Activated T-helper 1 cell treated with anti-CD3 and anti-CD28 coated beads, Interleukin-2, amount 50 U/mL, for 16 hours (primary cell): ENCODE measurements at places on chromosomes 11 and 22.

DNA sequence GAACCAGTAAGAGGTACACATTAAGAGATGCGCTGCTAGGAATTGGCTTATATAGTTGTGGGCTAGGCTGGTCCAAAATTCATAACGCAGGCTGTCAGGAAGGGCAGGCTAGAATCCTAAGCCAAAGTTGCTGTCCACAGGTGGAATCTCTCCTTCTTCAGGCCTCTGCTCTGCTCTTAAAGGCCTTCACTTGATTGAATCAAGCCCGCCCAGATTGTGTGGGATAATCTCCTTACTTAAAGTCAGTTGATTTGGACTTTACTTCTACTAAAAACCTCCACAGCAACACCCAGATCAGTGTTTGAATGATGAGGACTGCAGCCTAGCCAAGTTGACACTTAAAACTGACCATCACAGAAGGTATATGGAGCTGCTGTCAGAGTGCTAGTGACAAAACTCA is 68.8 kb downstream of the LRRC32 start:
- no peak for DNase-seq

GRCh38 chr11:45079943-45080719 is 66.3 kb upstream of the PRDM11 start:
- DNase-seq, result peak; percentile 45

- no peak for DNase-seq
Measured at GRCh38 chr11:34855754-34856095, 60.5 kb downstream of the APIP start.

DNA sequence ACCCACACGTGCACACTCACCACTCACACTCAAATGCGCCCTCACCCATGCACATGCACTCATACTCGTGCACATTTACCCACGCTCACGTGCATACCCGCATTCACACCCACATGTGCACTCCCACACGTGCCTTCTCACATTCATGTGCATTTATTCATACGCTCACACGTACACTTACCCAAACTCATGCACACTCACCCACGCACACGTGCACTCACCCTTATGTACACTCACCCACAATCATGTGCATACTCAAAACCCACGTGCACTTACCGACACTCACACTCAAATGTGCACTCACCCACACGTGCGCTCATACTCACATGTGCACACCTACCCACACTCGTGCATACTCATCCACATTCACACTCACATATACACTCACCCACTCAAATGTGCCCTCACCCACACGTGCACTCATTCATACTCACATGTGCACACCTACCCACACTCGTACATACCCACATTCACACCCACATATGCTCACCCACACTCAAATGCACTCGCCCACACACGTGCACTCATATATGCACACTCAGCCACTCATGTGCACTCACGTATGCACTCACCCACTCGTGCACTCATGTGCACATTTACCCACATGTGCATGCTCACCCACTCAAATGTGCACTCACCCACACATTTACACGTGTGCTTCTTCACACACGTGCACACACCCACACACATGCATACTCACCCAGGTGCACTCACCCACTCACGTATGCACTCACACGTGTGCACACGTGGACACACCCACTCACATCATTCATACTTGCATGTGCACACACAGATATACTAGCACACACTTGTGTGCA is 84.4 kb downstream of the TRMU start:
- no peak for DNase-seq

DNA sequence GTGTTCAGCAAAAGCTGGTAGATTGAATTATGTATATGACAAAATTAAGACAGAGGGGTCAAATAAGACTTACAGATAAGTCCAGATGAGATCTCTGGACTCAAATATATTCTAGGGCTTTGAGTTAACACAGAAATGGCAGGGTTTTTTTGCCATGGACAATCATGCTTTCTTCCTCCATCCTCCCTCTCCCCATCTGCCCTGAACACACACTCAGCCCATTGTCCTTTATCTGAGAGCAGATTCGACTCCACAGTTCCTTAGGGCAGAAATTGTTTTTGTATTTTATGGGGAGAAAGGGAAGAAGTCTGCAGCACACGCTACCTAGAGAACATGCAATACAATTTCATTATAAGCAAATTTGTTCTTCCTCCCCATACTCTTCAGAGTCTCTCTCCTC is 86.8 kb downstream of the SLC1A2 start:
- no peak for DNase-seq

DNA sequence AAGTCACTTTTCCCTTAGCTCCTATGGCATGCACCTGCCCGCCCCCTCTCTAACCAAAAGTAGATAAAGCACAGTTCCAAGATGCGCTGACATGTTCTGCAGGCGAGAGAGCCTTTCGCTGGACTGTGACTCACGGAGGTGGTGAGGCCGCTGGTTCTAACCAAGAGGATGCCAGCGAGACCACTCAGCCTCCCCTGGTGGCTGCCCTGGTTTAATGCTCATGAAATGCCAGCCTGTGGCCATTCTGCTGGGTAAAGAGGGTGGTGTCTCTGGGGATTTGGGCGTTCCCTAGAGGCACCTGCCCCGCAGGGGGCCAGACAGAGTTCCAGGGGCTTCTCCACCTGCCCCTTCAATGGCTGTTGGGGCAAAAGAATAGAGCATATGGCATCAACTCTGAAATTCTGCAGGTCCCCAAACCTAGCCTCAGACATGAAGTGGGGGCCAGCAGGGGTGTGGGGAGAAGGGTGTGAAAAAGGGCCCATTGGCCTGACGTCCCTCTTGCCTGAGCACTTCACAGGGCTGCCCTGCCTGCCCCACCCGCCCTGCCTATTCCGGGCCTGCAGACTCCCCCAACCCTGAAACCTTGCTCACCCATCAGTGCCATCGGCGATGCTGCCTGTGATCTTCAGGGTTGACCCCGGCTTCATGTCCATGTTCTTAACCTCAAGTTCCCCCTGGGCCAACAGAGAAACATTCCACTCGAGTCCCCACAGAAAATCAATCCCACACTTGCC is 8.5 kb downstream of the LGALS2 start:
- no peak for DNase-seq

DNA sequence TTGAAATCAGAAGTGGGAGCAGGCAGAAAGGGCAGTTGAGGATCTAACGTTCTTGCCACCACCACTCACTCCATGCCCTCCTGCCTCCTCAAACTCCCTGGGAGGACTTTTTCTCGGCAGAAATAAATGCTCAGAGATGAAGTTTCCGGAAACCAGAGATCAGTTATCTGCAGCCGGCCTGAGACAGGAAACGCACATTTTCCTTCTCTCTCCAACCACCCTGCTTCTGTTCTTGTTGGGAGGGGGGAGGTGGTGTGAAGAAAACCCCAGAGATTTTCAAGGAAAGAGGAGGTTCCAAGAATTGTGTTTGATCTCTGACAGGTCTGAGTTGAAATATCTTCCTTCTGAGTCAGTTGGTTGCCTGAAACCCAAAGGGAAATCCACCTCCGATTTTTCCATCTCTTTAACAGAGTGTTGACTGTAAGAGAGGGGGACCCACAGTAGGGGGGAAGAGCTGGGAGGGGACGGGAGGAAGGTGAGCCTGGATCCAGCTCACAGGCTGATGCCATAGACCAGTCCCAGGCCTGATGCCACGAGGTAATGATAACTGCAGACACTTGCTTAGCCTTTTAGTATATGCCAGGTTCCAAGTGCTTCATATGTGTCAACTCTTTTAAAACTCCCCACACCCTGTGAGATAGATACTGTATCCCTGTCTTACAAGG is 100.8 kb downstream of the TRAF6 start:
- DNase-seq, result no peak

DNA sequence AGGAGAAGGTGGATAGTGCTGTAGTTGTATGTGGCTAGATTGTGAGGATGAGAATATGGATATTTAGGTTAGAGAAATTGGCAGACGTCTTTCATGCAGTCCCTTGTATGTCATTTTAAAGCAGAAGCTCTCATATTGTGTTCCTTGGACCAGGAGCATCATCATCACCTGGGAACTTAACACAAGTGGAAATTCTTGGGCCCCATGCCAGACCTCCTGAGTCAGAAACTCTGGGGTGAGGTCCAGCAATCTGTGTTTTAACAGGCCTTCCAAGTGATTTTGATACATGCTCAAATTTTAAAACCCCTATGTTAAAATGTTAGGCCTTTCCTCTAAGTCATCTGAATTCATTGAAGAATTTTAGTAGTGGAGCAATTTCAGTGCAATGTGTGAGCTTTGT is 34.8 kb downstream of the JHY start:
- DNase-seq, result no peak

- DNase-seq, result no peak
Measured at GRCh38 chr11:100459811-100460210, 227.3 kb upstream of the ARHGAP42 start.

DNA sequence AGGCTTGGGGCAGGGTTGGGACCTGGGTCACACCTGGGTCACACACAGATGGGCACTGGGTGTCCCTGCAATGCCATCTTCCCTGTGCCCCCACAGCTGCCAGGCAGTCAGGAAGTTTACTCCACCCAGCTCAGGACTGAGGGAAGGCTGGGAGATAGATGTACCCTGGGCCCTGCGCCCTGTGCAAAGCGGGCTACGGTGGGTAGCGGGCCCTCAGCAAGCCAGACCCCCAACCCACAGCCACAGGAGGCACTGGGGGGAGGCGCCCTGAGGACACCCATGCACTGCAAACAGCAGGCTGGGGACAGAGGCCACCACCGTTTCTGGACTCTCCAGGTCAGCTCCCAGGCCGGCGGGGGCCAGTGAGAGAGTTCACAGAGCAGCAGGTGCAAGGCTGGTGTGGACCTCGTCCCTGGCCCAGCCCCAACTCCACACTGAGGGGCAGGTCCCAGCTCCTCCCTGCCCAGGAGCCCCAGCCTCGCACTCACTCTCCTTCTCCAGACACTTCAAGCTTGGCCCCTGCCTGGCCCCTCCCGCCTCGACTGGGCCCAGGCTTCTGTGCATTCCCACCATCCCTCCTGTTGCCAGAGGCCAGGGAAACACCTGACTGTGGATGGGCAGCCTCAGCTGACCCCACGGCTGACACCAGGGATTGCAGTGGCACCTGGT is 4.9 kb downstream of the DUSP8 start:
- DNase-seq, result no peak

DNA sequence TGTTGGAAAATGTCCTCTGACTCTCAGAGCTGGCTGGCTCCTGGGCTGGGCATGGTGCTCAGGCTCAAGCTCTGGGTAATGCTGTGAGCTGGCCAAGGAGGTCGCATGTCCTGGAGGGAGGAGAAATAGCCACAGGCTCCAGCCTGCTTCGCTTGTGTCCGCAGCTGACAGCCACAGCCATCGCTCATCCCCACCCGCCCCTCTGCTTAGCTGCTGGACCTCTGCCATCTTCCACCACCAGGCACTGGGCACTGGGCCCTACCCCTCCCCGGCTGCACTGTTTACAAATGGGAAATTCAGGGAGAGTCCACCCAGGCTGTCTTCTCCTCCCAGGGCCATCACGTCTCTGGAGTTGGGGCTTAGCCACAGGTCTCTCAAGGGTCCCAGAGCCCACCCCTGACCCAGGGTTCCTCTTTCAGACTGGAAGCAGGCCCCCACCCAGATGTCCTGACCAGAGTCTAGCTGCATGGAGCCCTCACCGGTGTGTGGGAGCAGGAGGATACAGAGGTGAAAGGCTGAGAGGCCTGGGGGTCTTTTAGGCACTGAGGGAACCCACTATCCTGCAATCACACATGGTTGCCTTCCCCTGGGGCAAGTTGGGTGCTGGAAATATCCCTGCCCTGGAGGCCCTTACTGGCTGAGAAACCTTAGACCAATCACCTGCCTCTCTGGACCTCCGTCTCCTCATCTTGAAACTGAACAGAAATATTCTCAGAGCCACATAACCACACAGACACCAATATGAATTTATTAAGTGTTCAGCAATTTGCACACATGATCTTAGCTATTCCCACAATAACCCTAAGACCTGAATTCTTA is 62.7 kb downstream of the CD82 start:
- DNase-seq, result no peak

- DNase-seq, result peak; percentile 50
Measured at GRCh38 chr11:46889689-46890475, 28.5 kb downstream of the LRP4 start.

DNA sequence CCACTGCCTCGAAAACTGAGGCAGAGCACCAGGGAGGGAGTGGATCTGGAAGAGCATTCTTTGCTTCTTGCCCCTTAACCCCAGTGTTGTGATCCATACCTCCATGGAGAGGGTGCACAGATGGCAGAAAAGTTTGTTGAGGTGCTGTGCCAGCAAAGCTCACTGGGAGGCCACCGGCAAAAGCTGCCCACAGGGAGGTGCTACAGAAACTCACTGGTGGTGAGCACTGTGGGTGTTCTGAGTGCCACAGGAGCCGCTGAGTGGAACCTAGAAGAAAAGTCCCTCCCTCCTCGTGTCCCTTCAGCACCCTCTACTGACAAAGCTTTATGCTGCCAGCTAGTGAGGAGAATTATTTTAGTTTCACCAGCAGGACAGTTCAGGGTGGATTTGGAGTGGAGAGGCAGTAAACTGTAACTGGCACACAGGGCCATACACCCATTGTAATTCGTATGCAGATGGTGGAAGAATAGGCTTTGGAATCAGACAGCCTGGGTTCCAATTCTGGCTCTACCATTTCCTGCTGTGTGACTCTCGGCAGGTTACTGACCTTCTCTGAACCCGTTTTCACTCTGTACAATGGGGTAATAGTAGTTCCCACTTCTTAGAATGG is 84.6 kb downstream of the SWAP70 start:
- DNase-seq, result peak; percentile 35

- no peak for DNase-seq
Measured at GRCh38 chr22:23700706-23701105, 9.9 kb downstream of the RGL4 start.

DNA sequence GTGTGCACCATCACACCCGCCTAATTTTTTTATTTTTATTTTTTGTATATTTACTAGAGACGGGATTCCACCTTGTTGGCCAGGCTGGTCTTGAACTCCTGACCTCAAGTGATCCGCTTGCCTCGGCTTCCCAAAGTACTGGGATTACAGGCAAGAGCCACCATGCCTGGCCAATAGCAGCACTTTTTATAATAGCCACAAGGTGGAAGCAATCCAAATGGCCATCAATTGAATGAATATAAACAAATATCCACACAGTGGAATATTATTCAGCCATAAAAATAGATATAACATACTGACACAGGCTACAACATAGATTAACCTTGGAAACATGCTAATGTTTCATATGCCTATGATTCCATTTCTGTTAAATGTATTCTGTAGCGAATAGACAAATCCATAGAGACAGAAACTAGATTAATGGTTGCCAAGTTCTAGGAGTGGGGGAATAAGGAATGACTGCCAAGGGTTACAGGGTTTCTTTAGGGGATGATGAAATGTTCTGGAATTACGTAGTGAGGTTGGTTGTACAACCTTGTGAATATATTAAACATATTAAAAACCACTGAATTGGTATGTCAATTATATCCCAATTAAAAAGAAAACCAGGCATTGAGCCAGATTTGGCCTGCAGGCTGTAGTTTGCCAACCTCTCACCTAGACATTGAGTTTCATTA is 4.8 kb downstream of the VPS51 start:
- DNase-seq, result no peak

GRCh38 chr11:88103337-88104206 is 71.7 kb downstream of the RAB38 start:
- no peak for DNase-seq
